ENCODE measurements at places on chromosomes 2 and 18.

GRCh38 chr2:132678483-132678882 is 8.5 kb upstream of the LYPD1 start:
- no peak for DNase-seq

- DNase-seq: no peak
These were observed 95.4 kb downstream of the MTA3 start for GRCh38 chr2:42663828-42664227.

DNA sequence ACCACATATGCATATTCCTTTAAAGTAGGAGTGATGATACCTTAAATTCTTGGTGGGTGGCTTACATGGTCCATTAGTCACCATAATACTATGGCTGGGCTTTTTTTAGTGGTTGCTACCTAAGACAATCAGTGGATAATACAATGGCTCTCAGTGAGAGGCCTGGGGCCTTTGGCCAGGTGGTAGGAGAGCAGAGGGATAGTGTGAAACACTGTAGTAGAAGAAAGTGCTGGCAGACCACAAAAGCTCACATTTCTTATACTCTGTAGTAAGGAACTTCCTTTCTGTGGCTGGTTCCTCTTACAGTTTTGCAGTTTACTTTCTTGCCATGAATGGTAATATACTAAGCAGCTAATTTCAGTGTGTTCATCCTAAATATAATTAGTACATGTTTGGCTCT is 583.5 kb downstream of the XIRP2 start:
- no peak for DNase-seq

- DNase-seq: peak; percentile 27
These were observed 494.9 kb downstream of the NYAP2 start for GRCh38 chr2:225894236-225894980.

- no peak for DNase-seq
These were observed 326.3 kb downstream of the TSN start for GRCh38 chr2:122081751-122082150.

DNA sequence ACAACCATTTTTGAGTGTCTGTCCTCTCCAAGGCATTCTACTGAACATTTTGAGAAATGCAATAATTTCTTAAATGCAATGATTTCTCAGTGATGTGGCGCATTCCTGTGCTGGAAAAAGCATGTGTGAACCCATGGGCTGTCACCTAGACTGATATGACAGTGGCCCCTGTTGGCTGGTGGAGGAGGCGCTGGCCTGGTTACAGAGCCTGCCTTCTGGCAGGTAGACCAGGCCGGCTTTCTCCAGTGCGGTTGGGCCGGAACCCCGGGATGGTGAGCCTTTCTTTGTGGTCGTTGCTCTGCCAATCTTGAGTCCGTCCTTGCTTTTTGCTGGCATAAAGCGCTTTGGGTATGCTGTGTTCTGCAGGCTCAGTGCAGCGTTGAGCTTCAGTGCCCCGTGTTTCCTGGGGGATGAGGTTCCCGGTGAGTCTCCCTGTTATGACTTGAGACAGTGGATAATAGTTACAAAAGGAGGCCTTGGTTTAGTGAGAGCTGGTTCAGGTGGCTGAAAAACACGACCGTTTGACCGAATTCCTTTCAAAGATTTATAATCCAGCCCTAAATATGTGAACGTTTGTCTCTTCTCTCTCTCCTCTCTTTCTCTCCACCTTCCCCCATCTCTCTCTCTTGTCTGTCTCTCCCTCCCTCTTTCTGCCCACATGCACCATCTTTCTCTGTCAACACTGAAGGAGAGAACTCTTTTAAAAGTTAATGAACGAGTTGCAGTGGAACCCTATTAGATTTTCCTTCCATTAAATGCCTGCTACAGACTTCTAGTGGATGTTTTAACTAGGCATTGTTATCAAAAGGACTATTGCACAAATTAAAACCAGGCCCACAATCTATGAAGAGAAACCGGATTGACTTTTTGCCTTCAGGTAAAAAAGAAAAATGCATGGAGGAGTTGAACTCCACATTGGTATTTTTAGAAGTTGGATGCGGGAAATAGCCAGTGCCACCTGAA is 34.0 kb downstream of the TSHZ1 start:
- DNase-seq: no peak

- DNase-seq: no peak
These were observed 47.0 kb downstream of the HYCC2 start for GRCh38 chr2:201024518-201024917.

DNA sequence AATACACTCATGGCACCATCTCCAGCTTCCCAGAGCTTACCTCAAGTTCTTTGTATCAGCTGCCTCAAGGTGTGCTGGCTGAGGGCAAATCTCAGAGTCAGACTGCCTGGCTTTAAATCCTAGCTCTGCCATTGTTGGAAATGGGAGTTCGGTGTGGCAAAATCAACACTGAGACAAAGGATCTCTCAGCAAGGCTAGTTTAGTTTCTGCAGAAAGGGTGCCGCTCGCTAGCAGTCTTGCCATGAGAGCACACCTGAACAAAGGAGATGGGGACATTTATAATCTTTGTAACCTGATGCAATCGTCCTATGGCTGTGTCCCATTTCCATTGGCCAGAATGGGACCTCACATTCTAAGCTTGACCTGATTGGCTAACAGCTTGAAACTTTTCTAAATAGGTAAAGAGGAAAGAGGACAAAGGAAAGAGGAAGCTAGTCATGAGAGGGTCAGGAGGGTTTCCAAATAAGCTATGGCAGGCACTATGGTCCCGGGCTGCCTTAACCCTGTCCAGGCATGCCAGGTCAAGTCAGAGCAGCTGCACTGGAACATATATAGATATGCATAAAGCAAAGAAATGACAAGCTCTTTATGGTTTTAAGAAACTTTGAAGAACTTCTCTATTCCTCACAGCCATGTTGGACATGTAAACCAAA is 4.3 kb upstream of the UBE2F start:
- DNase-seq: no peak

DNA sequence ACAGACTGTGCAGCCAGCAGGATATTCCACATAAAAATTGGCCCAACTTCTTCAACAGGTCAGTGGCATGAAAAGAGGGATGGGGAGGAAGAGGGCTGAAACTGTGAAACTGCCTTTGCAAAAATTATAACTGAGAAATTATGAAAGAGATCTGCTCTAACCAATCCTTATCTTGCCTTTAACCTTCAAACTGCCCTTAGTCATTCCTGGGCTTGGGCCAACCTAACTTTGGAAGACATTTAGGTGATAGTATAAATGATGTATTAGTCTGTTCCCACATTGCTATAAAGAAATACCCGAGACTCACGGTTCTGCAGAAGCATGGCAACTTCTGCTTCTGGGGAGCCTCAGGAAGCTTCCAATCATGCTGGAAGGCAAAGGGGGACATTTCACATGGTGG is 74.5 kb downstream of the RPL31 start:
- DNase-seq: no peak

GRCh38 chr18:69980509-69980908 is 32.8 kb upstream of the CD226 start:
- DNase-seq: no peak

GRCh38 chr2:2836343-2837070 is 505.4 kb upstream of the MYT1L start:
- no peak for DNase-seq

- no peak for DNase-seq
These were observed 42.4 kb upstream of the C1GALT1C1L start for GRCh38 chr2:43718530-43719124.

DNA sequence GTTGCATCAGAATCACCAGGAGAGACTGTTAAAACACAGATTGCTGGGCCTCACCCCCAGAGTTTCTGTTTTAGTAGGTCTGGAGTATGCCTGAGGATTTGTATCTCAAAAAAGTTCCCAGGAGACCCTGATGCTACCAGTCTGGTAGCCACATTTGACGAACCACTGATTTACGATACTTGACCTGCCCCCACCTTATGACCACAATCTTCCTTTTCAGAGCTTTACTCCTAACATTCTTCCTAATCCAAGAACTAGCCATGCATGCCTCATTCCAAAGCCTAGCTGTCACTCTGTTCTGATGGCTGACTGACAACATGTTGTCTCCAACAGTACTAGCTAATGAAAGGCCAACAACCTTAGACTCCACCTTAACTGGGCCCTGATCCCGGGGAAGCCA is 191.4 kb downstream of the MBD2 start:
- no peak for DNase-seq

- DNase-seq: no peak
These were observed 3.7 kb downstream of the RAMP1 start for GRCh38 chr2:237863102-237863511.

GRCh38 chr2:213678437-213679218 is 394.4 kb downstream of the SPAG16 start:
- DNase-seq: no peak

GRCh38 chr2:41949091-41949882 is 98.5 kb upstream of the PKDCC start:
- no peak for DNase-seq

- no peak for DNase-seq
These were observed 134.2 kb downstream of the PXDN start for GRCh38 chr2:1610096-1610485.

DNA sequence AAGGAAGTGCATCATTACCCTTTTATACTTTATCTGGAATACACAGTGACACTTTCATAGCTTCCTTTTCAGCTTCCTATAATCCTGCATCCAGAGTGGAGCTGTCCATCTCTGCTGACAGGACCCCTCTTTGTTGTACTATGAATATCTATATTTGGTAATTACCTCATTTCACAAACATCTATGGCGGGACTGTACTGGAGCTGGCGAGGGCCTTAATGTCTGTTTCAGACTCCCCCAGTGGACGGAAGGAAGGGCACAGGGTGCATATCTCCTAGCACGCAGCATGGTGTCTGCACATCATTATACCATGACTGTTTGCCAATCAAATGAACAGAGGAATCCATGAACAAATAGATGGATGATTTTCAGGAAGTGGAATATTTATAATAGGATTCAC is 142.3 kb downstream of the SOX11 start:
- no peak for DNase-seq

DNA sequence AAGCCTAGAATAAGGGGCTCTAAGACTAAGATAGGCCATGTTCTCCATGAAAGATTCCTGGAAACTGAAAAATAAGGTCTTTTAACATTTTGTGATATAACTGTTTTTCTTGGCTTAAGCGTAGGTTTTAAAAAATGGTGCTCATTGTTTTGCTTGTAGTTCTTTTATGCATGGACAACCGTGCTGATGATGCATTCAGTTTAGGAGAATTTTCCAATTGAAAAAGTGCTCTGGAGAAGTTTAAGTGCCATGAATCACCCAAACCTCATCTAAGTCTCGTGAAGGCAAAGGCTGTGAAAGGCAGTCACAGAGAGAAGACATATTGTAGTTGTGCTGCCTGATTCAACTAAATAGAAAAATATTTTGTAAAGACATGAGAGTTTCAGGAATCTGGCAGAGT is 111.8 kb upstream of the GAREM1 start:
- no peak for DNase-seq

DNA sequence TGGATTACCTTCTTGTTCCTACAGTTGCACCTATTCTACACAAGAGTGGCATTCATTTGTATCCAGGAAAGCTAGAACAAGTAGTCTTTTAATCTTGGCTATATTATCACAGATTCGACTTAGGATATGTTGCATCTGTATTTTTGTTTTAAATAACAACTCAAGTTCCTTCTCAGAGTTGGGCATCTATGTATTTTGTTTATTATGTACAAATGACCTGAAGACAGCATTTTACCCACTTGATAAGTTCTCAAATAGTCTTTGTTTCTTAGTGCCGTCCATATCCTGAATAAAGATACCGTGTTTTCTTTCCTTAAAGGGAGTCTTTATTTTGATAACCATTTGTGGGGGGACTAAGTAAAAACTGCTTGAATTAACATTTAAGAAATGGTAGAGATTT is 2.9 kb downstream of the ITPRID2 start:
- DNase-seq: no peak

DNA sequence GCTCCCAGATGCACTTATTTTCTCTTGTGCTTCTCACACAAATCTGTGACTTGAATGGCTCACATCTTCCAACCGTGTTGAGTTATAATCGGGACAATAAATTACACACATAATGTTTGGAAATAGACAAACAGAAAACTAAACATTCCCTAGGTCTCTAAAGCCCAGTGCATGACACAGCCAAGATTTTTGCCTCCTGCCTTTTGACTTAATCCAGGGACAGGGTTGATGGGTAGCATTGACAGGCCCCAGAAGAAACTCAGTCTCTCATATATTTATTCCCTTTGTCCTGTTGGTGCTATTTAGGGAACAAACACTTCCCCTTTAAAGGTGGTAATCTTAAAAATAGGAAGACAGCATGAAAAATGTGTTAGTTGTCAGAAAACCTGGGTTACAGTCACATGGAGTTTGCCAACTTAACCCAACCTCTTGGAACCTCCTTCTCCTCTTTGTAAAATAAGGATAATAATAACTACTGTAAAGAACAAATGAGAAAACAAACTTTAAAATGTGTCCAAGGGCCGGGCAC is 24.0 kb upstream of the ARPC2 start:
- no peak for DNase-seq

DNA sequence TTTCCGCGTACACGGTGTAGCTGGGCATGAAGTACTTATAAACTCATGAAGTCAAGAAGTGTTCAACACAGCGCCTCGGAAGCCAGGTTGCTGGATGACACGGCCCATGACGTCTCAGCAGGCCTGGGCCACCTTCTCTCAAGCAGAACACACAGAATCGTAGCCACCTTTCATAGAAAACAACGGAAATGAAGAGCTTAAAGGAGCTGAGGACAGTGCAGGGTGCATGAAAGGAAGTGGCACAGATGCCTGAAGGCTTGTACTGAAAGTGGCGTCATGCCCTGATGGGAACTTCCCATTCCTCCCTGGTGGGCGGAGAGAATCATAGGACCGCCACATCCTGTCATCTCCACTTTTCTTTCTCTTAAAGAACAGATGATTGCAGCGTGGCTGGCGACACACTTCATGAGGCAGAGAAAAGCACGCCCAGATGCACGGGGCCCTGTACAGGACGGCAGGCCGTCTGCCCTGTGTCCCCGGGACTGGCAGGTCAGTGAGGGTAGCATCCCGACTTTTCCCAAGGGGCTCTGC is 31.1 kb downstream of the HDAC4 start:
- DNase-seq: no peak
